ENCODE measurements at places on chromosomes 16 and 17.

- peak; percentile 37 for DNase-seq
These were observed 1.2 kb downstream of the DUSP14 start for GRCh38 chr17:37490638-37491614.

DNA sequence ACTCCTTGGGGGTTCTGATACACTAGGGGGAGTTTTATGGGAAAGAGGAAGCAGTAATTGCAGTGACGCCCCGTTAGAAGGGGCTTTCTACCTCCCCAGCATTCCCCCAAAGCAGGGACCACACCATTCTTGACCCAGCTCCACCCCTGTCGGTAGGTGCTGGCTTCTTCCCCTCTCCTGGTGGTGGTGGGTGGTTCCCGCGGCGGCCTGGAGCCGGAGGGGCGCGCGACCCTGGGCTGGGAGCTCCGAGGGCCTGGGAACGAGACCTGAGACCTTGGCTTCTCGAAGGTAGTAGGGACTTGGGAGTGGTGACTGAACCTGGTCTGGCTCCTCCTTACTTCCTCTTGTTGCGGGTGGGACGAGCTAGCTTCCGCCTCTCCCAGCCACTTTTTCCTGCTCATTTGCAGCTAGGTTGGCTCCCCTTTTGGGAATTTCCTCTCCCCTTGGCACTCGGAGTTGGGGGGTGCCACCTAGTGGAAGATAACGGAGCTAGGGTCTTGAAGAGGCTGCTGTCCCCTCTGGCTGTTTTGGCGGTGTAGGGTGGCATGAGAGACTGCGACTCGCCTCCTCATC lies 438 bp downstream of the GRN start:
- peak; percentile 66 for DNase-seq

GRCh38 chr17:21019976-21020586 lies 22.7 kb downstream of the USP22 start:
- no peak for DNase-seq

DNA sequence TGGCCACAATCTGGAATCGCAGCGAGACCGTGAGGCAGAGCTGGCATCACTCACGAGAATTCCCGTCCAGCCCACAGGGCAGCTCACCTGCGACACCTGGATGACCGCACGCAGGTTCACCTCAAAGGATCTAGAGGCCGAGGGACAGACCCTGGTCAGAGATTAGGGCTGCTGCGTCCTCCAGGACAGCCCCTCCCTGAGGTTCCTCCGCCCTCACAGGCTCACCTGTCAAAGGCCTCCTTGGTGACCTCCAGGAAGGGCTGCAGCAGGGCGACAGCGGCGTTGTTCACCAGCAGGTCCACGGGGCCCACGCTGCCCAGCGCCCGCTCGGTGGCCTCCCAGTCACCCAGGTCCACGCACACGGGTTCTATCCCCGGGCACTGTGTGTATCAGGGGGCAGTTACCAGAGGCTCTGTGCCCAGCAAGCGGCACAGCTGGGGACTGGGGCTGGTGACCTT lies 834 bp downstream of the DCXR start:
- no peak for DNase-seq

DNA sequence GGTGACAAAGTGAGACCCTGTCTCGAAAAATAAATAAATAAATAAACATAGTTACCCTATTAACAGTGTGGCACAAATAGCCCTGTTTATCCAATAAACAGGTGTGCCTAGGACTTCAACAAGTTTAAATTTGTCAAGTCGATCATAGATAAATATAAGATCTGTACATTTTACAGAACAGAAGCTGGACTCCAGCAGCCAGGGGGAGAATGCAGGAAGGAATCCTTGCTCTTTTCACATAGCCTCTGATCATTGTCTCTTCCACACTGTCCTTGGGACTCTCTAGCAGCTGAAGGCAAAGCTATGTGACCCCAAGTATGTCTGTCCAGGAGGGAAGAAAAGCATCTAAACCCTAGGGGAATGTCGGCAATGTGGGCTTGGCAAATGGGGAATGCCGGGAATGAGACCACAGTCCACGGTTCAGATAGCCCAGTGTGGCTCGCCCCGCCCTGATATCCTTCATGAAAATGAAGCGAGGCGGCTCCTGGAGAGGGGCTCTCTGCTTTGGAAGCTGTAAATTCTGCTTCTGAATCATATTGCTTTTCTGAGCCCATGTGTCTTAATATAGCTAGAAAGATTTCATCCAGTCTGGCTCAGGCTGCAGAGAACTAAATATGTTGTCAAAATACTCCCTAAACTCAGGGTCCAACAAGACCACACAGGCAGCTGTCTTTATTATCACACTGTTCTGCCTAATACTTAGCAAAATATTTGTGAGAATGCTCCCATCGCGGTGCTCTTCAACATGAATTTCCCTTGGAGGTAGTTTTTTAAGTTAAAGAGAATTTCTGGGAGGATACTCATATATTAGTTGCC lies 24.9 kb upstream of the GRB2 start:
- DNase-seq = no peak

GRCh38 chr17:14301279-14302090 lies 604 bp downstream of the HS3ST3B1 start:
- peak; percentile 51 for DNase-seq

Measured in stimulated activated naive CD8-positive, alpha-beta T cell treated with anti-CD3 and anti-CD28 coated beads, Interleukin-15, Interleukin-2, amounts not matched to agents 100 U/mL and 50 U/mL, for 24 hours (primary cell).